GM12865 (cell line): ENCODE measurements at places on chromosomes 7 and 10.

- peak; percentile 33 for DNase-seq
Measured at GRCh38 chr10:124917428-124918190, 24.3 kb upstream of the ZRANB1 start.

DNA sequence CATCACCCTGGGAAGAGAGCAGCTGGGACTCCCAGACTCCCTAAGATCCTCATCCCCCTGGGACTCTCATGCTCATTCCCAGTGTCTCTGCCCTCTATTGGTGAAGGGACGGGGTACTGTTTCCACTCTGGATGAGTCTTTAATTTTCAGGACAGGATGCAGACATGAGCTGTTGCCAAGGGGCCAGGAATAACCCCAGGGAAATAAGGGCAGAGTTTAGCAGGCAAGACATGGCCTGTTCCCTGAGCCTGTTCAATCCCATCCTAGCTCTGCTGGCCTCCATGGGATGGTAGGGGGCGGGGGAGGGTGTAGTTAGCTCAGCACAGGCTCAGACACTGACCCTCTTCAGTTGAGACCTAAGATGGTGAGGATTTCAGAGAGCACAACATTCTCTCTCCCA is 14.0 kb downstream of the C10orf105 start:
- no peak for DNase-seq

DNA sequence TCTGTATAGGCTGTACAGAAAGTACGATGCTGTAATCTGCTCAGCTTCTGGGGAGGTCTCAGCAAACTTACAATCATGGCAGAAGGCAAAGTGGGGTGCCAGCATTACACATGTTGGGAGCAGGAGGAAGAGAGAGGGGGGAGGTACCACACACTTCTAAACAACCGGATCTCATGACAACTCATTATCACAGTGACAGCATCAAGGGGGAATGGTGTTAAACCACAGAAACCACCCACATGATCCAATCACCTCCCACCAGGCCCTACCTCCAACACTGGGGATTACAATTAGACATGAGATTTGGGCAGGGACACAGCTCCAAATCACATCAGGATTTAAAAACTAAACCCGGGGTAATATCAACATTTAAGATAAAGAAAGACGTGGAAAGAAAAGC is 468.8 kb upstream of the AUTS2 start:
- DNase-seq = no peak

DNA sequence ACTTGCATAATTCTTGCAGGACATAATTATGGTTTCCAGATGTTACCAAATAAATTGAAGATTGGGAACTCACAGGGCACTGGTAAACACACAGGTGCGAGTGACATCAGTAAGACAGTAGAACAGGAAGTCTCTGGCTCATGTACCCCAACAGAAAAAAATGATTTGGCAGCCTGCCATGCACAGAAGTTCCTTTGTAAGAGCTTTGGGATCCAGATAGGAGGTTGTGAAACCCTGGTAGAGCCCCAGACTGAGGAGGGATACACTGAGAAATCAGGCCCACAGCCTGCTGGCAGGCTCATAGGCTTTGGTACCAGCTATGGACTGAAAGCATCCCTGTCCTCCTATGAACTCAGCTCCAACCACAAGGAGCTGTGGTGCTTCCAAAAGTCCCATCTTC is 118.0 kb downstream of the COBL start:
- no peak for DNase-seq

GRCh38 chr7:41134300-41135255 is 568.3 kb downstream of the INHBA start:
- peak; percentile 80 for DNase-seq

GRCh38 chr7:142420554-142421362 is 162.9 kb upstream of the PRSS58 start:
- no peak for DNase-seq
